ENCODE measurements at places on chromosomes 2 and 18.

- no peak for DNase-seq
These were observed 25.8 kb downstream of the PTPN18 start for GRCh38 chr2:130381619-130382018.

- peak; percentile 31 for DNase-seq
These were observed 144.2 kb downstream of the WDR7 start for GRCh38 chr18:56795381-56795780.

- DNase-seq = no peak
These were observed 123.1 kb downstream of the PRPF40A start for GRCh38 chr2:152594022-152594766.

DNA sequence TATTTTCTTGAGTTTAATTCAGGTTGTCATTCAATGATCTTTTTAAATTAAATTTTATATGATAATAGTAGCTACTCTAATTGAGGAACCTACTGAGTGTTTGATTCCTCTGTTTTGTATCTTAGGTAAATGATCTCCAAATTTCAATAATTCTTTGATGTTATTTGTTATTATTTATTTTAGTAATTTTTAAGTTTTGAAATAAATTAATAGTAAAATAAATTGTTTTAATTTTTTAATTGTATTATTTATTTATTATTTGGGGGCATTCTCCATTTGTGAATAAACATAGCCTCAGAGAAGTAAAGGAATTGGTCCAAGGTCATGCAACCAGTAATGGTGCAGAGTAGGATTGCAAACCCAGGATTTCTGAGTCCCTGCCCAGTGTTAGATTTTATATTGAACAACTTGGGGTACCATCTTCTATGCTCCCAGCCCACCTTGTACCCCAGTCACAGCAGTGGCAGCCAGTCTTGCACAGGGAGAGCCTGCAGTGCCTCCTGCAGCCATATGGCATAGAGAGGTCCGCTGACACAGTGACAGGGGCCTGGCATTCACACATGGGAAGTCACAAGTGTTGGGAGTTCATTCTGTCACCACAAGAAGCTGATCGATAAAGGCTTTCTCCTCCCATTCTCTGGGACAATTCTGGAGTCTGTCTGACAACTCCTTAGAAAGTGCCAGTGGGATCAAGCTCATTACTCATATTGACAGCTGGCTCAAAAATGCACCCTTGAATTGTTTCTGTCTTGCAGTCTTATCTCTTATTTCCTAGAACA is 110.0 kb upstream of the ETAA1 start:
- DNase-seq = no peak

- no peak for DNase-seq
These were observed 50.1 kb upstream of the WDR75 start for GRCh38 chr2:189391201-189391600.

DNA sequence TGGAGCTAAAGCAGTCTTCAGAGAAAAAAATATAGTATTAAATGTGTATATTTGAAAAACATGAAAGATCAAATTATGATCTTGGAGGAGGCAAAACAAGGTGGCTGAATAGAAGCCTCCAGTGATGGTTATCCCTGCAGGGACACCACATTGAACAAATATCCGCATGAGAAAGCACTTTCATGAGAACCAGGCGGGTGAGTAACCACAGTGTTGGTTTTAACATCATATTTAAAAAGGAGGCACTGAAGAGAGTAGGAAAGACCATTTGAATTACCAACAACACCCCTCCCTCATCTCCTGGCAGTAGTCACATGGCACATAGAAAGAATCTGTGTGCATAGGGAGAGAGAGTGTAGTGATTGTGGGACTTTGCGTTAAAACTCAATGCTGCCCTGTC is 759.6 kb upstream of the NRXN1 start:
- no peak for DNase-seq

DNA sequence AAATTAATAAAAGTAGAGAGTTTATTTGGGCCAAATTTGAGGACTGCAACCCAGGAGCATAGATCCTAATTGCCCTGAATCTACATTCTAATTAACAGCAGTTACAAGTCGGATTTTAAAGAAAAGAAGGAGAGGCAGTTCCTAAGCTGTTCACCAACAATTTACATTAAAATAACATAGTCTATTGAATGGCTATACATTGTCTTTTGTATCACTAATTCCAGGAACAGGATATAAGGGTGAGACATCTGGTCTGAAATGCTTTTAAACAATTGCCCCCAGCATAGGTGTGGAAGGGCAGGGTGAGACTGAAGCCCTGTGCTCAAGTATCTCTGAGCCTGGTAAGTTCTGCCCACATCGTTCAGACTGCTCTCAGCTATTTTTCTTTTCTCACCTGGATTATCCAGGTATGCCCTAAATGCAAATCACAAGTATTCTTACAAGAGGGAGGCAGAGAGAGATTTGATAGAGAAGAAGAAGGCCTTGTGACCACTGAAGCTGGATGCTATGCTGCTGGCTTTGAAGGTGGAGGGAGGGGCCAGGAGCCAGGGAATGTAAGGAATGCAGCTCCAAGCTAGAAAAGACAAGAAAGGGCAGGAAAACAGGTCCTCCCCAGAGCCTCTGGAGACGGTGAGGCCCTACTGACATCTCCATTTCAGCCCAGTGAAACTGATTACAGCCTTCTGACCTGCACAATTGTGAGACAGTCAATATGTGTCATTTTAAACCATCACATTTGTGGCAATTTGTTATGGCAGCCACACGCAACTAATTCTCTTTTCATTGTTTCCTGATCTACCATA is 189.4 kb upstream of the ARL4C start:
- DNase-seq = peak; percentile 57

DNA sequence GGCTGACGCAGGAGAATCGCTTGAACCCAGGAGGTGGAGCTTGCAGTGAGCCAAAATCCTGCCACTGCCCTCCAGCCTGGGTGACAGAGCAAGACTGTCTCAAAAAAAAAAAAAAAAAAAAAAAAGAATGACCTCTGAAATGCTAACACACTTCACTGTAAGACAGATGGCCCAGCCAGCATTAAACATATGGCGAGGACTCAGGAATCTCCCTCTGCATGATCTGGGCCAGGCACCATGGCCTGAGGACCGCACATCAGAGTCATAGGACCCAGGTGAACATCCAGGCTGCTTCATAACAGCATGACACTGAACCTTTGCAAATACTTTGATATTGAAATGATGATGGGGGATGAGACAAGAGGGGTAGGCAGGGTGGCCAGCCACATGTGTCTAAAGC is 56.1 kb upstream of the DNMT3A start:
- DNase-seq = no peak

DNA sequence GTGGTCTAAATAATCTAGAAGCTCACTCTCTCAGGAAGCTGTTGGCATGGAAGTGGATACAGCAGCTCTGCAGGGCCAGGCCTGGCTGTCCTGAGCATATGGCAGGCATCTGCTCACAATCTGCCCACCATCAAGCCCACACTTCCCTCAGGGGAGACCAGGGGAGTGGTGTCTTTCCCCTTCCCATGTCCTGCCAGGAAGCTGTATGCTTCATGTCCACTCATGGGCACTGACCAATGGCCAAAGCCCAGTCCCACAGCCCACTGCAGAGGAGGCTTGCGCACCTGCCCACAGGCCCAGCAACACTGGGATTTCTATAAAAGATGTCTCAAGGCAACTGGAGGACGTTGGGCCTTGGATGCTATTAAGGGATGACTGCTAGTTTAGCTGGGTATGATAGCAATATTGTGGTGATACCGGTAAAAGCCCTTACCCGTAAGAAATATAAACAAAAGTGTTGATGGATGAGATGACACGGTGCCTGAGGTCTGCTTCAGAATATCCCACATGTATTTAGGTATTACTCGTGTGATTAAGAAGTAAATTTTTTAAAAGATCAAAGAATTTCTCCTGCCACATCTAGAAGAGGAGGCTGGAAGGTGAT is 106.7 kb upstream of the CTDP1 start:
- DNase-seq = no peak

- DNase-seq = peak; percentile 69
These were observed 344.6 kb upstream of the CHAC2 start for GRCh38 chr2:53422979-53423378.

- peak; percentile 12 for DNase-seq
These were observed 84.9 kb downstream of the CMPK2 start for GRCh38 chr2:6780765-6781274.

DNA sequence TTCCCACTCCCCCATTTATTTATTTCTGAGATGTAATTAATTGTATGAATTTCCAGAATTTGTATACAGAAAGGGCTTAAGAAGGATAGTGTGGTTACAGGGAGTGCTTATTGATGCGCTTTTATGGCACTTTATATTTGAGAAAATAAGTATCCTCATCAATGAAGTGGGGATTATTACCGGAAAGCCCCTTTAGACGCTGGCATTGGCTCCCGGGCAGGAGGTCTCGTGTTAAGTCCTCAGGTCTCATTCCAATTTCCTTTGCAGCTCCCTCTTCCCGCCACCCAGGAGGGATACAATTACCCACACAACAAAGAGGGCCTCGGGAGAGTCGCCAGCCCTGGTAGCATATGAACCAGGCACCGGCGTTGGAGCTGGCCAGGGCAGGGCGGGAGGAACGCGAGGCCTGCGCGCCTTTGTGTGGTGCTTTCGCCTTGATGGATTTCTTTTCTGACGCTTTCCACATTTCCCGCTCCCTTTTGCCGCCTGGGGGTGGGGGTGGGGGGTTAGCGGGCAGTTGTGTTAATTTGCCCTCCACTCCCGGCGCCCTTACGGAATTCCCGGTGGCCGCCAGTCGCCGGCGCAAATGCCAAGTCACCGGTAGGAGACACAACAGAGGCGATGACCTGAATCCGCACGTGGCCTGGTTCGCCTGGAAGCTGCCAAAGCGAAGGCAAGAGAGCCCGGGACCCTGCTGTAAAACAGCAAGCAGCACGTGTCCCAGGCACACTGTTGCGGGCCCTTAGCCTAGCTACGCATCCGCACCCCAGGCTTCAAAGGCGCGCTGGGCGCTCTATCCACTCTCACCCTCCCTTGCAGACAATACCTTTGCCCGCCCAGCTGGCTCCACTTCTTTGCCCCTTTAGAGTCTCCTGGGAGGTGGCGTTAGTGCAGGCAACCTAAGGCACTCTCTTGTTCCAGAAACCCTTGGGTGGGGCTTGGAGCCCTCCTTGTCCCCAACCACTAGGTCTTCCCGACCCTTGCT is 3.3 kb downstream of the GAD1 start:
- DNase-seq = no peak

GRCh38 chr2:168518555-168519066 is 62.5 kb downstream of the CERS6 start:
- DNase-seq = peak; percentile 44

DNA sequence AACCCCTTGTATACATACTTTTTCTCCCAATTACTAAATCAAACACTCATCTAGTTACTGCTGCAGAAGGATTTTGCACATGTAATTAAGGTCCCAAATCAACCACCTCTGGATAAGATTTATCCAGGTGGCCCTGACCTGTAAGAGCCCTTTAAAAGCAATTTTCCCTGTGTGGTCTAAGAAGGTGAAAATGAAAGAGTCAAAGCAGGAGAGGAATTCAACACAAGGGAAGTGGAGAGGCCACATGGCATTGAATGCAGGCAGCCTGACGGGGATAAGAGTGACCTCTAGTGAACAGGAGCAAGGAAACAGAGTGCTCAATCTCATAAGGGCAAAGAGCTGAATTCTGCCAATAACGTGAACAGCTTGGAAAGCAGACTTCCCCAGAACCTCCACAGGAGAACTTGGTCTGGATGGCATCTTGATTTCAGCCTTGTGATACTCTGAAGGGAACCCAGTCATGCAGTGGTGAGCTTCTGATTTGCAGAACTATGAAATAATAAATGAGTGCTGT is 27.2 kb downstream of the PPP3R1 start:
- peak; percentile 34 for DNase-seq

- DNase-seq = peak; percentile 9
These were observed 216.6 kb downstream of the RTP5 start for GRCh38 chr2:242085941-242086621.

GRCh38 chr2:112010751-112011150 is 44.3 kb upstream of the TMEM87B start:
- DNase-seq = no peak

- DNase-seq = peak; percentile 16
These were observed 52.9 kb downstream of the ADI1 start for GRCh38 chr2:3466482-3466863.

GRCh38 chr2:20012282-20013125 is at the start of gene MATN3:
Gene MATN3, minus strand, starts transcription at chr2:20012668. Its CDS starts 37 bp downstream, at chr2:20012631.
- DNase-seq = peak; percentile 38
